NCI-H774 (cell line): ENCODE measurements at places on chromosomes 7 and 10.
A peak's percentile ranks its signal among the peaks of the same experiment; 100 is the strongest.

- no peak for DNase-seq
These were observed 38.2 kb downstream of the ANTXRL start for GRCh38 chr10:46325021-46325420.

GRCh38 chr7:39094731-39095130 lies 117.0 kb downstream of the POU6F2 start:
- no peak for DNase-seq

- no peak for DNase-seq
These were observed 178.0 kb downstream of the RNF216 start for GRCh38 chr7:5603241-5604140.

- peak; percentile 60 for DNase-seq
These were observed 80.3 kb upstream of the SCIN start for GRCh38 chr7:12490107-12490688.

GRCh38 chr10:73207883-73208282 lies 39.2 kb downstream of the DNAJC9 start:
- DNase-seq: no peak

GRCh38 chr10:123165445-123166072 lies 11.4 kb downstream of the BUB3 start:
- no peak for DNase-seq

GRCh38 chr10:30215141-30215540 lies 133.9 kb downstream of the MTPAP start:
- DNase-seq: no peak

DNA sequence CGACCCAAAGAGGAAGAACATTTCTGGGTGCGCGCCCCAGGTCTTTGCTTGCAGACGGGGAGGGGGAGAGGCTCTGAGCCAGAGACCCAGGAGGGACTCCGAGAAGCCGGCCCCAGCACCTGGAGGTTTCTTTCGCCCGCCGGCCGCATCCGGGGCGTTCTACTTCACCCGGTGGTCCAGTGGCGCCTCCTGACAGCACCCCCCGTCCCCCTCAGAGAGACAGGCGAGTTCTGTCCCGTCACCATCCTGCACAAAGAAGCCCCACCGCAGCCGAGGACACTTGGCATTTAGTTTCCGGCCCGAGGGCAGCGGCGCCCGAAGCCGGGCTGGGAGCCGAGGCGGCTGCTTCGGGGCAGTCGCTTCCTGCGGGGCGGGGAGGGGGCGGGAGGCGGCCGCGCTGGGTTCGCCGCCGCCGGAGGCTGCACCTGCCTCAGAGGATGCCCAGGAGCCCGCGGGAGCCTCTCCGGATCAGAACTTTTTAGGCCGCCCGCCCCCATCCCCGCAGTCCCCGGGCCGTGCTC lies at the start of gene TMEM178B:
Gene TMEM178B, plus strand, starts transcription at position 424 of the 521 bp plus-strand sequence.
- DNase-seq: peak; percentile 29

GRCh38 chr7:112579388-112579787 lies 98.6 kb downstream of the LSMEM1 start:
- no peak for DNase-seq

DNA sequence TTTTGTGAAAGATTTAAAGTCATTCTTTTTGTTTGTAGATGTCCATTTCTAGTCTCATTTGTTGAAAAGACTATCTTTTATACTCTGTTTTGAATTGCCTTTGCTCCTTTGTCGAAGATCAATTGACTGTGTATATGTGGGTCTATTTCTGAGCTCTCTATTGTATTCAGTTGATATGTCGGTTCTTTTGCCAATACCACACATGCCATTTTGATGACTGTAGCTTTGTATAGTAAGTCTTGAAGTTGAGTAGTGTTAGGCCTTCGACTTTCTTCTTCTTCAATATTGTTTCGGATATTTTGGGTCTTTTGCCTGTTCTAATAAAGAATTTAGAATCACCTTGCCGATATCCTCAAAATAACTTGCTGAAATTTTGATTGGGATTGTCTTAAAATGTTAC lies 104.5 kb downstream of the CCSER2 start:
- DNase-seq: no peak

DNA sequence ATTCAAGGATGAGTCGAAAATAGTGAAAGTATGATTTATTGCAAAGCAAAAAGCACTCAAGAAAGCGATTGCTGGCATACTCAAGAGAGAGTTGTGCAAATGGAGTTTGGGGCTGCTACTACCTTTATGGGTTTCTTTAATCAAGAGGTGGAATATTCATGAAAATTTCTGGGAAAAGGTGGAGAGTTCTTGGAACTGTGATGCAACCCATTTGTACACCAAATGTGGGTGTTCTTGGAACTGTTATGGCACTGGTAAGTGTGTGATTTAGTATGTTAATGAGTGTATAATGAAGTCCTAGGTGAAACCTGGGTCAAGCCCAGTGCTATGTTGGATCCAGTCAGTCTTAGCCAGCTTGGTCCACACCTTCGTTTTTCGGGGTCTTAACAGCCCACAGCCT lies 3.4 kb upstream of the VOPP1 start:
- DNase-seq: no peak

GRCh38 chr10:89773081-89773480 lies 71.7 kb downstream of the KIF20B start:
- no peak for DNase-seq

DNA sequence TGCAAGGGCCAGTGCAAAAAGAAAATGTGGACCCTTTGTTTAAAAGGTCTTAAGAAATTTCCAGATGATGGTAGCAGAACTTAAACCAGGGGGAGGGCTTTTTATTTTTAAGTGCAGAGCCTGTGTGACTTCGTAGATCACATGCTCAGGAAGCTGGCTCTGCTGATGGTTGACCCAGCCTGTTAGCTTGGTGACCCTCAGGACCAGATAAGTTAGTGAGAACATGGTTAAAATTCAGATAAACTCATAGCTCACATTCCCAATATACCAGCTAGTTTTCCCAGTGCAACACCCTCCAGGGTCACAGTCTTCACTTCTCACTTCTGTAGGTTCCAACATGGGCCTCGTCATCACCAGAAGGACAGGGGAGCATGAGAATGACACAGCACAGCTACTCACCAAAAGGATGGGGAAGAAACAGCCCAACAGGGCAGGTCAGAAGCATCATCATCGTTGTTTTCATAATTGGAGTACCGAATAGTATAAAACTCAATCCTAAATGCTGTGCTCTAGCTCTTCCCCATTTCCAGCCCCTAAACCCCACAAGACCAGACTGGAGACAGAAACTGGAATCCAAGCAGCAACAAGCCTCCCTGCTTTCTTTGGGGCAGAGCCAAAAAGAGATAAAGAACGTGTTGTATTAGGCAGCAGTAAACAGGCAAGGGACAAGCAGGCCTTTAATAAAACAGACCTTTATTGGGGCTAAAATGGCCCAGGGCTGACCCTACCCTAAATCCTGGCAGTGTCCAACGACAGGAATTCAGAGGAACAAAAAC lies 102.2 kb upstream of the ANKRD1 start:
- no peak for DNase-seq

- DNase-seq: no peak
These were observed 23.8 kb downstream of the PALS2 start for GRCh38 chr7:24597014-24597413.

- no peak for DNase-seq
These were observed 259.2 kb downstream of the HDAC9 start for GRCh38 chr7:18754766-18755165.

DNA sequence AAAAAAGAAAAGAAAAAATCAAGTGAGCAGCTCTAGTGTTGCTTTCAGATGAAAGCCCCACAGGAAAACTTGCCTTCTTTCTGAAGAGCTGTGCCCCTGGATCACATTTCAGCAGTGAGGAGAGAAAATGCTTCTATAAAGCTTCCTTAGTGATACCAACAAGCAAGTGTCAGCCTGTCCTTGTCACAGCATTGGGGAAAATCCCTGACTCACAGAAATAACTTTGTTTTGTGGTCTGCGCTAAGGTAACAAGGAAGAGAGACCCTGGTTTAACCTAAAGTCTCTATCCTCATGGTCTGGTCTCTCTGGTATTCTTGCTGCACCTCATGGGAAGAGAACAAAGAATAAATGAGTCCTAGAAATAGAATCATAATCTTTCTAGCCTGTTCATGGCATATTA lies 885.2 kb upstream of the SORCS1 start:
- DNase-seq: no peak

DNA sequence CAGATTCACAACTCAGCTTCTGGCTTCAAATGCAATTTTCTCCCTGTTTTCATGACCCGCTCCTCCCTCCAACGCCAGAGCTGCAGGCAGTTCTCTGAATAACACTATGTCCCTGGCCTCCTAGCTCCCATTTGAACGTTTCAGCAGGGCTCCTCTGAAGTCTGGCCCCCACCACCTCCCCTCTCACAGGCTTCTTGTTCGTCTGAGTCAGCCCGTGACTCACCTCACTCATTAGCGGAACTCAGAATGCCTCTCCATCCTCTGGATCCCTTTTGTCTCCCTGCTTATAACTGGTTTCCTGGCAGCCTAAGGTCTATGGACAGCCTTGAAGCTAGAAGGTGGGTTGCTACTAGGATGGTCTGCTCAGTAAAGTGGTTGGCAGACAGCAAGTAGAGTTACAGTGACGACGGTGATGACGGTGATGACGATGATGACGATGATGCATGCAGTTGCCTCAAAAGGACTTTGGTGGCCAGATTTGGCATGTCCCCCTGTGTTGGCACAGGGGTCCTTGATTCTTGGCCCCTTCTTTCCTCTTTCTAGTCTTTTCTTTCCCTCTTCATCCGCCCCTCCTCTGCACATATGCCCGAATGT lies 83.3 kb upstream of the MKLN1 start:
- DNase-seq: no peak
